ENCODE measurements at places on chromosomes 7 and 10.

- DNase-seq = no peak
These were observed 1.2 kb upstream of the GTPBP4 start for GRCh38 chr10:986881-987619.

- no peak for DNase-seq
These were observed 90.9 kb upstream of the TCF7L2 start for GRCh38 chr10:112858986-112859651.

GRCh38 chr10:102368077-102368476, 27.4 kb upstream of the NFKB2 start:
- no peak for DNase-seq

GRCh38 chr10:133185421-133185820, 25.4 kb downstream of the KNDC1 start:
- peak; percentile 25 for DNase-seq

- no peak for DNase-seq
These were observed 115.4 kb downstream of the ARID5B start for GRCh38 chr10:62016623-62017490.

DNA sequence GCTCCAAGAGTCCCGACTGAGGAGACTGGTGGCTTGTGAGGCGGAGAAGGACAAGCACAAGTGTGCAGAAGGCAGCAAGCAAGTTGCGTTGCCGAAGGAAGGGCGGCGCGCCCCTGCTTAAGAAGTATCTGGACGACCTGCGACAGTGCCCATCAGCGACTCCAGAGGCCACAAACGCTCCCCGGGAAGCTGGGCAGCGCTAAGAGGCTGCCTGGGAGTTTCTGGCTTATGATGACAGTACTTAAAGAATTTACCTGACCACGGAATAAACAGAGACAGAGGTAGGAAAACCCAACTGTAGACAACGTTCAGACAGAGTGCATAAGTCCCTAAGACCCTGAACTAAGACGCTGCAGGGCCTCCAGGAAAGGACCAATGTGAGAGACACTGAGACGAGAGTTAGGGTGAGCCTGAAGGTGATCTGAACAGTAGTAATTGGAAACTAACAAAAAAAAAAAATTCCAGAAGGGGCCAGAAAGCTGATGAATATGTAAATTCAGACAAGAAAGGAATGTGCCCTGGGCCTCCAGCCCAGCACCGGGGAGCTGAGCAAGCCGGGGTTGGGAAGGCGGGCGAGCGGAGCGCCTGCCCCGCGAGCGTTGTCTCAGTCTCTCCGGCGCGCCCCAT, 1.0 kb downstream of the OSBPL3 start:
- peak; percentile 87 for DNase-seq

- DNase-seq = no peak
These were observed 106.7 kb upstream of the PRSS58 start for GRCh38 chr7:142364551-142364950.

GRCh38 chr7:135840591-135840990, 92.0 kb upstream of the FAM180A start:
- no peak for DNase-seq

GRCh38 chr10:23331567-23332301, 12.9 kb downstream of the C10orf67 start:
- DNase-seq = no peak

- no peak for DNase-seq
These were observed 29.8 kb downstream of the PNLIPRP3 start for GRCh38 chr10:116457488-116457887.

DNA sequence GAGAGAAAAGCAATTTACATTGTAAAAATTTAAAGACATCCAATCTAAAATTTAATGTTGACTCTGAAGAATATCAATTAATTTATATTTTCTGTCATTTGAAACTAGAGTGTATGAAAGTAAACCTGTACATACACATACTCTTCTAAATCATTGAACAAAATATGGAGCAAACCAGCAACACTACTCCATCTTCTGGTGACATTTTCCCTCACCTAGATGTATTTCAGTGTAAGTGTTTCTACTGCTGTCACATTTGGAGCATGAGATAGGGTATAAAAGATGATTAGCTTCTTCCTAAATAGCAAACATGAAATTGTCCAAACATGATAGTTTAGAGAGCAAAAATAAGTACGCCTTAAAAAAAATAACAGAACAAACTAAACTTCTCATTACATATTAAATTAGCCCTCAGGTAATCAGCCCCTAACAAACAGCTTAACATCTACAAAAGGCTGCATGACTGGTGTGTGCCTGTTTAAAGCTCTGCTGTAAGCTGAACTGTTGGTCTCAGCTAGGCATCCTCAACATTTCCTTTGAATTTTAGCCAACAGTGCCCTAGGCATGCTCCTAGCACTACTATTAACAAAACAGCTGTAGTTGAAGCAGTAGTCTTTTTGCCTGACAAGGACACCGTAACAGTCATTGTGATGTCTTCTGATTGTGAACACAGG, 189.8 kb downstream of the CTNNA3 start:
- no peak for DNase-seq

- no peak for DNase-seq
These were observed 236.5 kb upstream of the PTN start for GRCh38 chr7:137579913-137580640.

DNA sequence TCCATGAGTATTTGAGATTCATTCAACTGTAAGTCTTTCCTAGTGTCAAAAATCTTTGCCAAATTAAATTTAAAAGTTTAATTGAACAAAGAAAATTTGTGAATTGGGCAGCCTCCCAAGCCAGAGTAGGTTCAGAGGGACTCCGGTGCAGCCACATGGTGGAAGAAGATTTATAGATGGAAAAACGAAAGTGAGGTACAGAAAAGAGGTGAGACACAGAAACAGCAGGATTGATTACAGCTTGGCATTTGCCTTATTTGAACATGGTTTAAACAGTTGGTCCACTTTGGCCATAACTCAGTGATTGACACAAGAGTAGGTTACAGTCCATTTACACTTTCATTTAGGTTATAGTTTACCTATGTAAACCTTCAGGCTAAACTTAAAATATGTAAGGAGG, 465.8 kb downstream of the ARL4A start:
- no peak for DNase-seq

DNA sequence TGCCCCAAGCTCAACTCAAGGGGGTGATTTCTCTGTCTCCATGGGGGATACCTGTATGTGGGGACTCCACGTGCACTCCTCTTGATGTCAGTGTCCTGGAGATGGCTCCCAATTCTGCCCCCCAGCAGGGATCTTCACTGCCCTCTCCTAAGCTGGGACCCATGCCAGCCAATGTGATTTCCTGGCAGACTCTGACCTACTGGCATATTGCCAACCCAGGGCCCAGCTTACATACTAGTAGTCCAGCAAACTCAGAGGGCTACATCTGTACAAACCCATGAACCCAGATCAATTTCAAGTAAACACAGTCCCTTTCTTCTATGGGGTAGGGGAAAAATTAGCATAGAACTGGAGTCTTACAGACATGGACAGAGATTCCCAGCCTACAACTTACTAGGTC, 26.2 kb upstream of the BMPR1A start:
- no peak for DNase-seq

DNA sequence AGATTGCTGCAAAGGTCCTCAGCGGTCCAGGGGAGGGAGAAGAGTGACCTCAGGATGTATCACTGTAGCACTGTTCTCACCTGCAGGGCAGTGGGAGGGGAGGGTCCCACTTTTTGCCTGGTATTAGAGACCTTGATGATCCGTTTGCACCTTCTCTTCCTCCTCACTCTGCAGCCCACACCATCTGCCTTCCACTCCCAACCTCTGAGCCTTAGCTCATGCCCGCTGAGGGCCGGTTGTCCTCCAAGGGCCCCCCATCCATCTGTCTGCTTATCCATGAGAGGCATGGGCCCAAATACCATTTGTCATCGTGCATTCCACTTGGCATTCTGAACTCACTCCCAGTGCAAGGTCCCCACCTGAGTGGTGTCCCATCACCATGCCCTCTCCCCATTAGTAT, 64.6 kb upstream of the PCBD1 start:
- no peak for DNase-seq

DNA sequence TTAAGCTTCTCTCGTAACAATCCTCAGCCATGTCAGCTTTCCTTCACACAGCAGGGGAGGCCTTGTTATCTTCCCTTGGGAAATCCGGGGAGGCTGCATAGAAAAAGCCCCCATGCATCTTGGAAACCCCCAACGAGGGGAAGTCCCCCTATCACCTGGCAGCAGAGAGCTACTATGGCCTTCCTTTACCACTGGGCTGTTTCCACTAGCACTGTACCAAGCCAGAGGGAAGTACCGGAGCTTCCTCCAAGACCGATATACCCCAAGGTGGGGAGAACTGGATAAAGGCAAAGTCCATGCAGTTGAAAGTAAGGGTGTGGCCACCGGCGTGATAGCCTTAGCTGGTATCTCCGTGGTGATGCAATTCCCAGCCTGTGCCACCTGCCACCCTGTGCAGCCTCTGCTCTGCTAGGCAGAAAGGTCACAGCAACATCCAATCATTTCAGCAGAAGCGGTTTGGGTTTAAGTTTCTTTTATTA, 4.4 kb upstream of the CLIP2 start:
- no peak for DNase-seq

DNA sequence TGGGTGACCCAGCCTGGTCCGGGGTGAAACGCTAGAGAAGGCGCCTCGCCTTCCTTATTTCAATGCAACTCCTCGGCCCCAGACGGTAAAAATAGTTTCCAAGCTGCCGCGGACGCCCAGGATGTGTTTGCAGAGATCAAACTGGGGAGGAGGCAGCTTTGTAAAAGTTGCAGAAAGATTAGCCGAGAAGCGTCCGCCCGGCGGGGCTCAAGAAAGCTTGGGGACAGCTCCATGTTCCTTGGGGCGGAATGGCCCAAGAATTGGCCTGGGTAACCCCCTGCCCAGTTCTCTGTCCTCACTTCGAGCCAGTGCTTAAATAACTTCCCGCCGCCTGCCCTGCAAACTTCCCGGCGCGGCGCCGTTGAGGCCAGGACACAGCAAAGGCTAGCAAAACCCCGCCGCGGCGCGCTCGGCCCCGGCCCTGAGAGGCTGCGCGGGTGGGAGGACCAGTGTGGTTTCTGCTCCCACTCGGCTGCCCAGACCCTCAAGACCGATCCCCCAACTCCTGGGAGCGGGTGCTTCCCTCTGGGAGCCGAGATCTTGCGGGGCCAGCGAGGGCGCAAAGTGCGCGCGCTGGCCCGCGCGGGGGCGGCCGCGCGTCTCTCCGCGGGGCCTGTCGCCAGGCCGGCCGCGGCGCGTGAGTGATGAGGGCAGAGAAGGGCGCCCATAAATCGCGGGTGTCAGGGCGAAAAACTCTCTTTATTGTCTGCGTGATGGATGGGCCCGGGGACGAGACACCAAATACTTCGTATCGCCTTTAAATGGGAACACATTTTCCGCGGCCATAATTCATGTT, 6.3 kb upstream of the ZNF503 start:
- DNase-seq = peak; percentile 19

DNA sequence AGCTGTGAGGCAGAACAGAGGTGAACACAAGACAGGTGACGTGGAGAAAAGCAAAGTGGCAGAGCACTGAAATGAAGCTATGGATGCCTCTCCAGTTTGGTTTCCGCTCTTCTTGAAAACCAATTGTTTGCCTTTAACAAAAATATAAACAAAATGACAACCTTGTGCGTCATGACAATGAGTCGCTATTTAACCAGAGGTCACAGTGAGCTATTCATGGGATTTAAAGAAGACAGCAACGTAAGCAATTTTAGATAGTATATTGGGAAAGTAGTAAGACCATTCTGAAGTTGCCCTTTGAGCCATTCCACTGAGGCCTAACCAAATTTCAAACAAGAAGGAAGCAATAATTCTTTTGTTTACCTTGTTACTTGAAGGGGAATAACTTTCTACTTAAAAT, 15.2 kb upstream of the LRRTM3 start:
- DNase-seq = no peak

GRCh38 chr7:52799817-52800216, 235.6 kb upstream of the POM121L12 start:
- no peak for DNase-seq

DNA sequence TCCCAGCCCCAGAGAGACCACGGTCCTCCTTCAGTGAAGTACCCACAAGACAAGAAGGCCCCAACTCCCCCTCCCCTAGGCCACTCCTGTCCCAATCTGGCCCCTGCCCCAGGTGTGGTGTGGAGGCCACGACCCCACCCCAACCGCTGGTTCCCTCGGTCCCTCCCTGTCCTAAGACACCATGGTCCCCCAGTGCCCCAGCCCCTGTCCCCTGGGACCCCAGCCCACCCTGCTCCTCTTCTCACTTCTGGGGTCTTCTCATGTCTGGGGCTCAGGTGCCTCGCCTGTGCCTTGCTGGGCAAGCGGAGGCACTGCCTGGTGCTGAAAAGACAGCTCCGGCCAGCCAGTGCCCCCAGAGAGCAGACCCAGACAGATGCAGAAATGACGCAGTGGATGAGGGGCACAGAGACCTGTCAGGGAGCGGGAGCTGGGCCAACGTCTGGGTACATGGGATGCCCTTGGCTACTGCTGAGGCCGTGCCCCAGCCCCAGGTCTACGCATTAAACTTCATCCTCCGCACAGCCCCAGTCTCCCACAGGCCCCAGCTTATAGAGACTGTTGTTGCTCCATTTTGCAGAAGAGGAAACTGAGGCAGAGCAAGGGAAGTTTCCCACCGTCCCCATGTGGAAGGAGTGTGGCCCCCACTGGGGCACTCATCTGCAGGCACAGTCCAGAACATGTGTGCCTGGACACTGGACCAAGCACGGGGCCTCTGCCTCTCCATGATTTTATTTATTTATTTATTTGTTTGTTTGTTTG, 14.8 kb downstream of the GRIFIN start:
- DNase-seq = no peak

DNA sequence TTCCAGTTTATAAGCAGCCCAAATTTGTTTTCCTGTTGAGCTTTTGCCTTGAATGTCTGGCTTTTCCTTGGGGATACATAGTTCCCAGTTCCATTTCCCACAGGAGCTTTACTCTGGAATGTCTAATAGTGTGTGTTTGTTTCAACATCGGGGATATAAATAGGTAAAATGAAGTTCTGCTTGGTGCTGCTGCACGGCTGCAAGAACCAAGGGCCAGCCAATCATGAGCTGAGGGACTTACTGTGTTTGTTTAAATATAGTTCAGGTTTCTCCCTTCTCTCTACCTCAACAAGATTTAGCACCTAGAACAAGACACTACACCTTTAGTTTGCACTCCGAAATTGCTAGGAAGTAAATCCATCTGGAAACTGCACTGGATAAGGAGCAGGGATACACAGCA, 43.9 kb downstream of the GRM8 start:
- DNase-seq = no peak

DNA sequence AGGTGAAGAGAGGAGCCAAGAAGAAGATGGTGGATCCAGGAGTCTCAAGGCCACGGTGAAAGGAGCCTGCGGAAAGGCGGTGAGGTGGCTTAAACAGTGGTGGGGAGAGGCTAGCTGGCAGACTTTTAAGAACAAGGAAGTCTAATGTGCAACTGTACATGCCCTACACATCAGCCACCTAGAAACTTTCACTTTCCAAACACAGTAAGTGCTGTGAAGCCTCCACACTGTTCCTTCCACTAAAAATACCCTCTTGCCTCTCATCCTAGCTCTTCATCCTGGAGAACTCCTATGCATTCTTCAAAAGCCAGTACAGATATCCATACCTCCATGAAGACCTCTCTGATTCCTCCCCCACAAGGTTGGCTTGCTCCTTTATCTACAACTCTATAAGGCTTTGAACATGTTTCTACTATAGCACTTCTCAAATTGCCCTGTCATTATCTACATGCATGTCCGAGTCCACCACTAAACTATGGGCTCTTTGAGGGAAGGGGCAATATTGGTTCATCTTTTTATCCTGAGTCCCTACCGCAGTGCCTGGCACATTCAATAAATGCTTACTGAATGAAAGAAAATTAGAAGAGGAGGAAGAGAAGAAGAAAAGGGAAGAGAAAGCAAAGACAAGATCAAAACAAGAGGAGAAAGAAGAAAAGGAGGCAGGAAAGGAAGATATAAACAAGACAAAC, 54.2 kb downstream of the DNAJC12 start:
- DNase-seq = no peak

- no peak for DNase-seq
These were observed 44.5 kb upstream of the STMP1 start for GRCh38 chr7:135617781-135618180.

Measured in posterior cingulate gyrus (tissue), 11 donors.